ENCODE measurements at places on chromosomes 2 and 18.

GRCh38 chr2:118584877-118585276 lies 262.6 kb downstream of the EN1 start:
- DNase-seq, result no peak

- peak; percentile 76 for DNase-seq
Observed at GRCh38 chr2:20604951-20605381, 45.9 kb downstream of the HS1BP3 start.

DNA sequence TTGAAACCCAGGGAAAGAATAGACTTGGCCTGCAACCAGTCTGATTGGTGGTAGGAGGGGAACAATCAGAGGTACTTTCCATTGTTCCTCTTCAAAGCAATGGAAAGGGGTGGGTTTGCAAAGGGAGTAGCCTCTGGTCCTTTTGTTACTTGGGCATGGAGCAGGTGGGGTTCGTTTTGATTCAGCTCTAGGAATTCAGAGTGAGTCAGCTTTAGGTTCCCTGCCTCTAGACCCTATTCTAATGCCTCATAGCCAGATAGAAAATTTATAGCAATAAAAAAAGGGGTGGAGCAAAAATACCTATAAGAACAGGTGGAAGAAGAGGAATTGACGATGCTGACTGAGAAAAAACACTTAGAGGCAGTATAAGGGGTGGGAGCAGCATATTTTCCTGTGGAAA lies 636.4 kb downstream of the PLCL1 start:
- DNase-seq, result no peak

DNA sequence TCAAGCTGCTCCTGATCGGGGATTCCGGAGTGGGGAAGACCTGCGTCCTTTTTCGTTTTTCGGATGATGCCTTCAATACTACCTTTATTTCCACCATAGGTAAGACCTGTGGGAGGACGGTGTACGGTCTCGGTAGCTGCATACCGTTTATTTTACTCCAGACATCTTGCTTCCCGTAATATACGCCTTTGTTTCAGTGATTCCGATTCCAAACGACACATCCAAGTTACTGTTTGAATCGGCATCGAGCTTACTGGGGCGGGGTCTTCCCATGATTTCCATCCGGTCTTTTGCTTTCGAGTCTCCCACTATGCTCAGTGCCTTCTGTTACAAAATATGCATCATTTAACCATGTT lies 731 bp downstream of the RAB10 start:
- DNase-seq, result no peak

DNA sequence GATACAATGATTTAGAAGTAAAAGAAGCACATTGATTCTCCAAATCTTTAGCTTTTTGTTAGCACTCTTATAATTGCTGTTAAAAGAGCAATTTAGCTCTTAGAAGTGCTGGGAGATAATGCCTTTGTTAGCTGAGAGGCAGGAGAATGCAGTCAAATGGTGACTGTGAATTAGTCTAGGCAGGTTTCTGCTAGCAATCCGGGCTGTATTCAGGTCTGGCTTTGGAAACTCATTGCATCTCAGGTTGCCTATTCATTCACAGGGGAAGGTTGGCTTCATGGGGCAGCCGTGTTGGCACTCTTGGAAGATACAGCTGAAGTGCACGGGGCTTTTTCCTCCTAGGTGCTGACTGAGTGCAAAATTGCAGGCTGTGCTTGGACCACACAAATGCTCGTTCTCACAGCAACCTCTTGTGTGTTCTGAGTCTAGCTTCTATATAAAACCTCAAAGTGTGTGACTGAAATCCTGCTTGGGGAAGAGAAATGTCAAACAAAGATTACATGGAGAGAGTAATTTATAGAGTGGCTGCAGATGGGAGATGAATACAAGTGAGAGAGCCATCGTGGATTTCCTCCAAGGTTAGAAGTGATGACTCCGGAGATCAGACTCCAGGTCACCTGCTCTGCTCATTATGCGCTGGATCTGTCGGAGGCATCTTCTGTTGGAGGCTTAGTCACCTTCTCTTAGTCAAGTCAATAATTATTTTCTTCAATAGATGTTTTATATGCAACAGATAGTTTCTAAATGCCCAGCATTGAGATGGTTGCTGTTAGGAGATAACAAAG lies 167.8 kb downstream of the PMAIP1 start:
- DNase-seq, result no peak

DNA sequence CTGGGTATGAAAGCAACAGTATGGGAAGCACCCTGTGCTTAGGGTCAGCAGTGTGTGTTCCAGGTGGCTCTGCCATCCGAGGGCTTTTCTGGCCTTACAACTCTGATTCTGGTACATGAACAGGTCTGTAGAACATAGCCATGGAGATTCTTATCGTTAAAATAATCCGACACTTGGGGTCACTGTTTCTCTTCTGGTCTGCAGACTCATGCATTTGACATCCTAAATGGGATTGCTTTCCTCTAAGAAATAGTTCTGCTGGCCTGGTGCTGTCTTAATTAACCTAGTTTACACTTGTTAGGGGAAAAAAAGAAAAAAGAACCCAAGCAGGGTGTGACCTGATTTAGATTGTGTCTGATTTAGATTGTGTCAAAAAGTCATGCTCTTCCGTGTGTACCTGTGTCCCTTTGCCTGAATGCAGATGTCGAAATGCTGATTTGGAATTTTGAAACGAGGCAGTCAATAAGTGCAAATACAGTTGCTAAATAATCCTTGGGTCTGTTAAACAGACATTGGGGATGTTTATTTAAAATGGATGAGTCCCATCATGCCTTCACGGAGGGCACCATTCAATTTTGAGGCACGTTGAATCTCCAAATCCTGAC lies 59.6 kb downstream of the TRPM8 start:
- DNase-seq, result no peak

DNA sequence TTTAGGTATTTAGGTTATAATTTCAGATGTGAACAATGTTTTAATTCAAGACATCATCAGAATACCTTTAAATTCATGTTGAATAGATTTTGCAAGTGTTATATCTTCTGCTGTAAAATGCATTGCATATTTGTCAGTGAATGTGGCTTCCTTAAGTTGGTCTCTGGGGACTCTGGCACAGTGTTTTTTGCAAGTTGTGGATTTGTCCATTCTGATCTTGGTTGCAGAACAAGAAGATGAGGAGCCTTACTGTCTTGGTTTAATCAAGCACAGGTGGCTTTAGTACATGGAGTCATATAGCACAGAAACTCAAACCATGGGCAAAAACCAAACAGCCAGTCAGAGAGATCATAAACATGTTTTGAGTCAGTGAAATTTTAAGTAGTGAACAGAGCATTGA lies 135.7 kb downstream of the ARHGAP28 start:
- no peak for DNase-seq

DNA sequence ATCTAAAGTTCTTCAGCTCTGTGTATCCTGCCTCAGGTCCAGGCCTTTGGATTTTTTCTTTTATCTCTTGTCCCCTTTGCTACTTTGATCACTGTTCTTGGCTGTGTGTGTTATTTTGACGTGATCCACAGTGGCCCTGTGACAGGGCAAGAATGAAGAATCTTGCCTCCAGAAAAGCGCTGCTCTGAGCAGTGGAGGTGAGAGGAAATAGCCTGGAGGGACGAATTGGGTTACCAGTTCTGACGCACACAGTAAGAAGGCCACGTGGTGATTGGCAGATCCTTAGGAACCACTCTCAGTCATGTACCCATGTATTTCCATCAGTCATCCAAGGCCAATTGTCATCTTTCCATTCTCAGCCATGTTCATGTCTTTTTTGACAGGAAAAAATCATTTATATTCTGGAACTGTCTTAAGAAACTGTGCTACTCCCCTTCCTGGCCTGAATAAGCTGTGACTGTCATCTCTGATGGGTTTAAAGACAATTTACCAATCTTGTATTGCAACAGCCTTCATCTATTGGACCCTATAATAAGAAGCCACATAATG lies 47.6 kb downstream of the MAPK4 start:
- DNase-seq, result no peak

DNA sequence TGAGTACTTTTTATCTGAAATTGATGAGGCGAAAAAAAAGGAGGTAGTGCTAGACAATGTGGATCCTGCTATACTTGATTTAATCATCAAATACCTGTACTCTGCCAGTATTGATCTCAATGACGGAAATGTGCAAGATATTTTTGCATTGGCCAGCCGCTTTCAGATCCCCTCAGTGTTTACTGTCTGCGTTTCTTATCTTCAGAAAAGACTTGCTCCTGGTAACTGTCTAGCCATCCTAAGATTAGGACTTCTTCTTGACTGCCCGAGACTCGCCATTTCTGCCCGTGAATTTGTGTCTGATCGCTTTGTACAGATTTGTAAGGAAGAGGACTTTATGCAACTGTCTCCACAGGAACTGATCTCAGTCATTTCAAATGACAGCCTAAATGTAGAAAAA lies 453 bp downstream of the KLHL41 start:
- DNase-seq, result no peak

GRCh38 chr2:236857781-236858180 lies 227.9 kb upstream of the COPS8 start:
- DNase-seq, result no peak

DNA sequence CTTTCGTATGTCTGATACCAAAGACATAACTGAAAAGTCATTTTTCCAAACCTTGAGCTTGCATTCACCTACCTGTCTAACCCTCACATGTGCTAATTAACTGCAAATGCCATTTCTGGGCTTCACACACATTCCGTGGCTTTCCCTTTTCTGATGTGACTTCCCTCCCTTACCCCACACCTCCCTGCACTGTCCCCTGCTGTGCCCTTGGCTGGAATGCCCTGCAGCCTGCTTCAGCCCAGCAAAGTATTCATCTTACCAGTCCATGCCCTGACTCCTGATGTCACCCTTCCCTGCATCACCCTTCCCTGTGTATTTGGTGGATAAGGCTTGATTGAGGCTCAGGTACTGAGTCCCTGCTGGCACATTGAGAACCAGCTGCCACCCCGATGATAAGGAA lies 12.2 kb downstream of the RETSAT start:
- no peak for DNase-seq

- DNase-seq, result no peak
Observed at GRCh38 chr18:80143881-80144280, 34.8 kb downstream of the ADNP2 start.

DNA sequence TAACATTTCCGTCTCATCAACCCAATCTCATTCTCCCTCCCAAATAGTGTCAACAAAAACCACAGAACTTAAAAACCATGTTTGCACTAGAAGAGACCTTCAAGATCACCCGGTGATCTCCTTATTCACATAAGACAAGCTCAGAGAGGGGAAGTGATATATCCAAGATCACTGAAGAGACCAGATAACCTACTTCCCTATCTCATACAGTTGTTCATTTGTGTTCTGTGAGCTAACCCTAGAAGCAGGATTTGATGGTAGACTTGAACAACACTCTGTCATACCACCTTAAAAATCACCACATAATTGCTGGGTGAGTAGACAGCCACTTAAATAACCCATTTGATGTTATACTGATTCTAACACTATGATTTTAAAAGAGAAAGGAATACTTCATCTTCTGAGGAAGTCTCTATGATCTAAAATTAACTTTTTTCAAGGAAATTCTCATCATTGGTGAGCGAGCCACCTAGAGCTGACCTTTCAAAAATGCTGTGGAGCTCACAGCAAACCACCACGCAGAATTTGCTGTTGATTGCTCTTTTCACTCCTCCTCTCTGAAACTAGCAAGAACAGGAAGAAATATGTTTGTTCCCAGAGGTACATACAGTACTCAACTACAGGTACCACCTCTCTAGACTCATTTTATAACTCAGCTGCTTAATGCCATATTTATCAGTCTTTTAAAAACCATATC lies 15.1 kb downstream of the AAK1 start:
- DNase-seq, result no peak

GRCh38 chr2:159077869-159078268 lies 109.4 kb downstream of the TANC1 start:
- no peak for DNase-seq

DNA sequence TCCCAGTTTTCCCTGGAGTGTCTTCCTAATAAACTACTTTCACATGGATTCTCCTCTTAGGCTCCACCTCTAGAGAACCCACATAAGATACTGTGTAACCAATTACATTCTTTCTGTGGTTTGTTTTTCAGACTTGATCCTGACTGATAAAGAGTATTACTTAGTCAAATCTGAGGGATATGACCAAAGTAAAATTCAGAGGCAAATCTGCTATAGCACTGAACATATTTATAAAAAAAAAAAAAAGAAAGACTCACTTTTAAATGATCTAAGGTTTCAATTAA lies 13.9 kb downstream of the CKAP2L start:
- no peak for DNase-seq

DNA sequence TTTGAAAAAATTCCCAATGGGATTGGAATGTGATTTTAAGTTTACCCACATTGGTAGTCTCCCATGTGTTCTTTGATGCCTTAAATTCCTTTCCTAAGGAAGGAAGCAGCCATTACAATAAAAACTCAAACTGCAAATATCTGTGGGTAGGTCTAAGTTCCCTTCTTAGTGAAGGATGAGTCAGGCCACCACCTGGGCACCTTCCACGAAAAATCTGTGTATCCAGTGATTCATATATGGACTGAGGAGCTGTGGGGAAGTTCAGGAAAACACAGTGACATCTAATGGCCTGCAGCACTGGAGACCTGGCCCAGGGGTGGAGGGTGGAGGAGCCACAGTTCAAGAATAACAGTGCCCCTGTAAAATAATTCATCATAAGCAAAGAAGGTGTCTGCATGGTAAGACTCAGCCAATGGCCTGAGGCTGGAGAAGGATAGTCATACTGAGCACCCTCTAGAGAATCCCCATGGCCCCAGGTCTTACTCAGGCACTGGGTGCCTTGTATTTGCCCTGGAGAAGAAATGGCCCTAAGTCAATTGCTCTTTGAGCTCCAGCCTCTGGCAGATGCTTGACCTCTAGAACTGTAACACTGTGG lies 248.6 kb downstream of the SP3 start:
- no peak for DNase-seq

DNA sequence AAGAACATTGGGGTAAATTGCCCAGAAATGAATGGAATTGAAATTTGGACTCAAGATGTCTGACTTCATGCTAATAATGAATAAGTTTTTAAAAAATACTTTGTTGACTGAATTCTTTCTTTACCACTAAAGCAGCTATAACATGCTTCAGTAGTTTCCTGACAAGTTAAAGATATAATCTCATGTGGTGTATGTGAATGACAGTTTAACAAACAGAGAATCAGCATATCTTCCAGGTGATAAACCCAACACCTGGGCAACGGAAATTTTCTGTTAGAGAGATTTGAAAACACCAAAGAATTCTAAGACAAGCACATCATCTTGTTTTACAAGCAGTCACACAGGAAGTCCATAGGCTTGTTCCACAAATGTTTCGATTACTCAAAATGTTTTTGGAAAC lies 372.6 kb upstream of the VRK2 start:
- no peak for DNase-seq

GRCh38 chr2:117942551-117942950 lies 71.3 kb downstream of the CCDC93 start:
- no peak for DNase-seq

GRCh38 chr2:50484371-50484770 lies 547.6 kb downstream of the NRXN1 start:
- no peak for DNase-seq

GRCh38 chr2:135245071-135245470 lies 193.0 kb downstream of the RAB3GAP1 start:
- DNase-seq, result no peak
